Natural killer cell treated with Interleukin-12 subunit alpha and Interleukin-12 subunit beta and Interleukin-15 and Interleukin-18, amount 100 ng/mL, for 72 hours (primary cell): ENCODE measurements at places on chromosomes 3 and 15. TPM values are rescaled to one million over a fixed set of nuclear protein-coding genes. Genes with fewer than 3 reads are reported as not detected.

- H3K36me3 ChIP-seq, result no peaks in the 10 kb centered on the region
- H3K27ac ChIP-seq, result no peak overlapping the region
- no peaks in the 10 kb centered on the region for H3K4me1 ChIP-seq
- no peaks in the 10 kb centered on the region for H3K27me3 ChIP-seq
These were observed 36.2 kb downstream of the RBPMS2 start for GRCh38 chr15:64739156-64739555.

Gene VEPH1
- total RNA-seq, result not detected

DNA sequence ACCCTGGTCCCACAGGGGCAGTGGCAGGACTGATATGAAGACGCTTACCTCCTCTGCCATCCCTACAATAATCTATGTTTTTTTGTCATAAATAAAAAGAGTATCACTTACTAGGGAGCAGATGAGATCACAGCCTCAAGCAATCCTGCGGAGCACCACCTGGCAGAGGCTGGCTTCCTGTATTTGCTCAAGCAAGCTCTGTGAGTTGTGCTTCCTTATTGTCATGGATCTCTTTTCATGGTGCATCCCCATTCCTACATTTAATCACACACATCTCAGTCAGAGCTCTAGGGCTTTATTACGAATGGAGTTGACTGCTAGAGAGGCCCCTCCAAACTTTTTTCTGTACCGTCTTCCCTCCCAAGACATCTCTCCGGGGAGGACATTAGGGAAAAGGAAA is 186.0 kb downstream of the UBE2E2 start:
- H3K4me1 ChIP-seq, result no peaks in the 10 kb centered on the region
- no peak for DNase-seq
- no peak overlapping the region for H3K4me3 ChIP-seq
- H3K36me3 ChIP-seq, result no peaks in the 10 kb centered on the region

Gene PEX11A
- 3.1 TPM for total RNA-seq

DNA sequence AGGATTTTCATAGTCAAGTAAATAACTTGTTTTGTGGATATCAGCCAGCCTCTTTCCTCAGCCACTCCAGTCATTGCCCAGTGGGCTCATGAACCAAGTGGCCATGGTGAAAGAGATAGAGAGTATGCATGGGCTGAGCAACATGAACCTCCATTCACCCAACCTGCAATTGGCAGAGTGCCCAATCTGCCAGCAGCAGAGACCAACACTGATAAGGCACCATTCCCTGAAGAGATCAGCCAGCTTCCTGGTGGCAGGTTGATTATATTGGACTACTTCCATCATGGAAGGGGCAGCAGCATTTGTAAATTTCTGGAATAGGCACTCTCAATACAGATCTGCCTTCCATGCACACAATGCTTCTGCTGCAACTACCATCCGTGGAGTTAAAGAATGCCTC is 10.3 kb upstream of the MCF2L2 start:
- peaks cover 17% of the 10 kb centered on the region for H3K27me3 ChIP-seq
- no peak for DNase-seq
- H3K27ac ChIP-seq, result no peak overlapping the region

DNA sequence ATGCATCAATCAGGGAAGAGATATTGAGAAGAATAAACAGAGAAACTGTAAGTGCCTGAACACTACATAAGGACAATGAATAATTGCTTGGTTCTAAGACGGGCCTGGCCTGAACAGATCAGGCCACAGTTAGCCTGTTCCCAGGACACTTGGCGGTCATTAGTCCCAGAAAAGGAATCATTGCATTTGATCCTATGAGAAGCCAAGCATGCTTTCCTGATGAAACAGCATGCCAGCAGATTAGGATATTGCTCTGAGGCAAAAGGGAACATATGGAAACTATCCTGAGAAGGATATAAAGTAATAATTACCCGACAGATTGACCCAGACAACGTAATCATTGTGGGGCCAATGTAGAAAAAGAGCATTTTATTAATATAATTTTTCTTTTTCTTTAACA is 51.9 kb downstream of the STRIT1 start:
- no peaks in the 10 kb centered on the region for H3K36me3 ChIP-seq
- no peak overlapping the region for H3K4me3 ChIP-seq
- no peak overlapping the region for H3K27ac ChIP-seq
- no peaks in the 10 kb centered on the region for H3K4me1 ChIP-seq
- no peaks in the 10 kb centered on the region for H3K27me3 ChIP-seq

DNA sequence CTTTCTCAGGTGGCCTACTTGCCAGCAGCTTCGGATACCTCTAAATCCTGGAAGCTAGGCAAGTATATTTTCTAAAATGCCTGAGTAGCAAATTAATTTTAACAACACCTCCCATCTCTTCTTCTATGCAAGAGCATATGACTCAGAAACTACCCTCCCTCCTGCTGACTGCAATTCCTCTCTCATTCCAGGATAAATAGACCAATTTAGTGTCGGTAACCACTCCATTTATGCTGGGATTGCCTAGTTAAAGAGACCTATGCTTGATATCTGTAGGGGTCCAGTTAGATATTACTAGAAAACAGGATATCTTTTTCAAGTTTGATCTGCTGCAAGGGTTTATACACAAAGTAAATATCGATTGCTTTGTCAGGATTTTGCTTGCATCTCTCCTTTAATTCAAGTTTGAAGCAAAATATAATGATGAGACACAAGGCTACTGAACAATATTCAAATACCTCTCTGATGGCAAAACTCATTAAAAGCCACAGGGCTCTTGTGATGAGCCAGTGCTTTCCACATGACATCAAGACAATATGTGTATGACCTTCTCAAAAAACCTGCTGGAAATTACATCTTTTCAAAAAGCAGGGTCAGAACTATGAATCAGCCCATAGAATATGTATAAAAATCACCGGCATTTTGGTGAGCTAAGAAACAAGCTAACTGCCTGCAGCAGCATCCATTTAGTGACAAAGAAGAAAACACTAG is 491.6 kb upstream of the NECTIN3 start:
- no peak overlapping the region for H3K4me3 ChIP-seq
- H3K36me3 ChIP-seq, result no peaks in the 10 kb centered on the region
- H3K27me3 ChIP-seq, result no peaks in the 10 kb centered on the region
- no peak for DNase-seq
- no peak overlapping the region for H3K27ac ChIP-seq

GRCh38 chr15:74233851-74234597 is 2.1 kb upstream of the CCDC33 start:
- H3K36me3 ChIP-seq, result no peaks in the 10 kb centered on the region
- H3K4me3 ChIP-seq, result no peak overlapping the region
- H3K4me1 ChIP-seq, result no peaks in the 10 kb centered on the region
- H3K27me3 ChIP-seq, result peaks cover 7% of the 10 kb centered on the region
